Activated CD8-positive, alpha-beta T cell treated with anti-CD3 and anti-CD28 coated beads for 36 hours (primary cell): ENCODE measurements at places on chromosomes 5 and 9. TPM values are rescaled to one million over a fixed set of nuclear protein-coding genes. Genes with fewer than 3 reads are reported as not detected.

DNA sequence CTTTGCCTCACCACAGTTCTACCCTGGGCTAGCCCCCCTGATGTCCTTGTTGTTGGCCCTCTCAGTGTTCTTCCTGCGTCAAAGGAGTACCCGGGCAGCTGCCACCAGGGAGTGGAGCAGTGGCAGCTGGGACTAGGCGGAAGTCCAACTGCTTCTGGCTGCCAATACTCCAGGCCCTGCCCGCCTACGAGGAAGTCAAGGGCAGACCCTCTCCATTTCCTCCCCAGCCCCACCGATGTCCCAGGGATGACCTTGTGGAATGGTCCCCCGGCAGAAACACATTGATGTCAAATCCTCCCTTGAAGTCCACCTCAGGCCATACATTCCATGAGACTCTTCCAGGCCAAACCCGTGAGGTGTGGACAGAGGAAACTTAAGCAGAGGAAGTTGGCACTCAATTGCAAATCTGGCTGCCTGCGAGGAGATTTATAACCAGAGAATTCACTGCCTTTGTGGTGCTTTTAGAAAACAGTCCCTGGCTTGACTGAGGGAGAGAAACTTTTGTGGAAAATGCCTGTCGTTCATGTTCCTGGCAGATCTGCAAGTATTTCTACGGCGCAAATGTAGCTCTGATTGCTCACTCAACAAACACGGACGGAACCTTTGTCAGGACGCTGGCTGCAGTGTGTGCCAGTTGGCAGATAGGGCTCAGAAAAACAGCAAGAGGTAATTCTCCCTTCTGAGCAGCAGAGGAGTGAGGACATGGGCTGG is 339.7 kb downstream of the RAB3C start:
- no peak for DNase-seq

DNA sequence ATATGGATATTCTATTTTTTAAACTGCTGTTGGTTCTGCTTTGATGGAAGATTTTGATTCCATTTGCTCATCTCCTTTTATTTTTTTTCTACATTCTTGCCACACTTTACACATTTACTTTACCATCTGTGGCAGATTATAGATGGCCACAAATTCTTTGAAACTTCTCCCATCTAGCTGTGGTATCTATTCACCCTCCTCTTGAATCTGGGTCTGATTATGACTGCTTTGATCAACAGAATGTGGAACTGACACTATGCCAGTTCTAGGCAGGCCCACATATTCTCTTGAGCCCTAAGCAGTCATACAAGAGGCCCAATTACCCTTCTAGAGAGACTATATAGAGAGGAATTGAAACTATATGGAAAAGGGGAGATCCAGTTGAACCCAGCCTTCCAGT is 439.0 kb upstream of the PTGER4 start:
- DNase-seq, result no peak

DNA sequence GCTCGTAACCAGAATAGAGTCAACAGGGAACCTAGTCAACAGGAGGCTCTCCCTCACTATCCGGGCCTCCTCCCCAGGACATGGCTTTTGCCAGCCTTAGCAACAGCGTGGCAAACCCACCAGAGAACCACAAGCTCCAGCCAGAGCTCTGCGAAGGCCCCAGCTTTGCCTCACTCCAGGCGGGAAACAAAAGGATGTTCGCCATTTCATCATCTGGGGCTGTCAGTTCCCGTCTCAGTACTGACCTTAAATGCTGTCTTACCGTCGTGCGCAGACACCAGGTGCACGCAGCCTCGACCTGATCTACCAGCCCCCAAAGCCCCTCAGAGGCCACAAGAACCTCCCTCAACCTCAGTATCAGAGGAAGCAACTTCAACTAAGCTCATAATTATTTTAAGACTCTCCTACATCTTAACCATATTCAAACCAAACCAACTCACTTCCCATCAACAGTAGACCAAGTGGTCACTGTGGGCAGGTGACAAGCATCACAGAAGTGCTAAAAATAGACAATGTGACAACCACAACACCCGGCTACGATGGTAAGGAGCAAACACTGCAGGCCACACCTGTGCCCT is 71.4 kb downstream of the SEMA4D start:
- DNase-seq, result peak; percentile 79

GRCh38 chr5:148833122-148833521 is 6.7 kb downstream of the ADRB2 start:
- no peak for DNase-seq

SLC25A2 gene
- not detected for total RNA-seq

SLC6A19 gene
- total RNA-seq, result not detected

ZNF169 gene
- 5.7 TPM for total RNA-seq
